MG63 (cell line): ENCODE measurements at places on chromosomes 12 and 14. TPM values are rescaled to one million over a fixed set of nuclear protein-coding genes. Genes with fewer than 3 reads are reported as not detected.
A peak's percentile ranks its signal among the peaks of the same experiment; 100 is the strongest.

DNA sequence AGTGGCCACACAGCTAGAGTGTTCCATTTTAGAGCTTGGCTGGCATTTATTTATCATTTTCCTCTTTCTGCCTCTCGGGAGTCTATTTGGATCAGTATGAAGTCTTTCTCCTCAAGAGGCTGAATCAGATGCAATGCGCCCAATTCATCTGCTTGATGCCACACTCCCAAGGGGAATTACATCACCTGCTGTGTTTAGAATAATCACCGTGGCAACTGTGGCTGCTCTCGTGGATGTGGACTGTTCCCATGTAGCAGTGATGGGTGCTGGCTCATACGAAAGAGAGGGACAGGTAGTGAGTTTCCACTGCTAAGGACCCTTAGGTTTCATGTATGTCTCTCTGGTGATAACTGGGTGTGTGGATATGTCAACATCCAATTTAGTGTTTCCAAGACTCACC is 70.7 kb downstream of the SRRM4 start:
- DNase-seq, result no peak

DNA sequence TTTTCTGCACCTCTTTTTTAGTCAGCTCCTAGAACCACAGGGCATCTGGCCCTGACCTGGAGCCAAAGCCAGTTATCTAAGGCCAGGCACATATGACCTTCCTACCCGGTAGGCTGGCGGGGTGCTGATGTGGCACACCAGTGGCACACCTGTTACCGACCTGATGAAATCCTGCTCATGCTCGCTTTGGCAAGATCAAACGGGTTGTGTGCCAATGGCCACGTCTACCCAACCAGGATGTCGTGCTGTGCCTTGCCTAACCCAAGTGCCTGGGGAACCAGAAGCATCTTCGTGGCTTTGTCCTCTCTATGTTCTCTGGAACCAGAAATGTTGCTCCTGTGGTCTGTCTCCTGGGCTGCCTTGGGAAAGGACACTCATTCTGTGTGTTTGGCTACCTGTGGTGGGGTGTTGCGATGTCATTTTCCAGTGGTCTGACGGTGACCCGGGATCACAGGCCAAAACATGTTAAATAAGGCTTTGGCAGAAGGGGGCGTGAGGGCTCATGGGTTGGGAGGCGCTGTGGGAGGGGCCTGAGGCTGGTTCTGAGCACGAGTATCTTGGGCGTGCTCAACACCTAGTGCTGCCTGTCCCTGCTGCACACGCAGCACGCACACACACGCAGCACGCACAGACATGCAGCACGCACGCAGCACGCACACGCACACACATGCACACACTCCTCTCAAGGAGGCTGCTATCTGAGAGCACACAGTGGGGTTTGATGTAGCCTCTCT is 27.9 kb downstream of the CCNK start:
- no peak for DNase-seq

- DNase-seq, result peak; percentile 19
These were observed 41.8 kb upstream of the HIF1A start for GRCh38 chr14:61653507-61653906.

DNA sequence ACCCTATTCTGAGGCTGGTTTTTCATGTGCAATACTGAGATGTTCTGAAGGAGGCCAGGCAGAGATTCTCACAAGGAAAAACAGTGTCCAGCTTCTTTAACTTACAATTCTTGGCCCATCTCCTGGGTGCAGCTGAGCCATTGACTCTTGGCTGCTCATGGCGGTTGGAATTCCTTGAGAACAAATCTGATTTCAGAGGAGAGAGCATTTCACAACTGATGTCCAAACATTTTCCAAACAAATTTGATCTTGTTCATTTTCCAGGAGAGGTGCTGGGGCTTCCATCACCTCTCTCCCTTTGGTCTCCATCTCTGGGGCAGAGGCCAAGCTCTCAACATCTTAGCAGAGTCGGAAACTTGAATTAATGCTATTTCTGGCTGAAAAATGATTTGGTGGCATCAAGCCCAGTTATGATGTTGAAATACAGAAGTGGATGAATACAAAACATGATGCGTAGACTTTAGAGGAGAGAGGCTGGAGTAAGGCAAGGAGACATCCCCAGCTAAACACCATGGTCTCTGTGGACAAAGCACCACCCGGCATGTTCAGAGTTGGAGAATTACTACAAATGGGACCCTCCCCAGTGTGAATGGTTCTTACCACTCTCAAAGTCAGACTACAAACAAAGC is 593.0 kb downstream of the VRK1 start:
- peak; percentile 3 for DNase-seq

GRCh38 chr12:26109343-26109881 is 15.4 kb downstream of the BHLHE41 start:
- DNase-seq, result no peak

- no peak for DNase-seq
These were observed 24.7 kb upstream of the DYNC1H1 start for GRCh38 chr14:101939646-101940170.

GRCh38 chr14:78292003-78292402 is 121.8 kb downstream of the NRXN3 start:
- DNase-seq, result no peak

- no peak for DNase-seq
These were observed 1.4 kb downstream of the LIN7A start for GRCh38 chr12:80936353-80936641.

GRCh38 chr12:57475271-57476161 is 4.2 kb downstream of the ARHGAP9 start:
- no peak for DNase-seq

GRCh38 chr12:126608607-126609175 is 1543.5 kb downstream of the AACS start:
- no peak for DNase-seq

DNA sequence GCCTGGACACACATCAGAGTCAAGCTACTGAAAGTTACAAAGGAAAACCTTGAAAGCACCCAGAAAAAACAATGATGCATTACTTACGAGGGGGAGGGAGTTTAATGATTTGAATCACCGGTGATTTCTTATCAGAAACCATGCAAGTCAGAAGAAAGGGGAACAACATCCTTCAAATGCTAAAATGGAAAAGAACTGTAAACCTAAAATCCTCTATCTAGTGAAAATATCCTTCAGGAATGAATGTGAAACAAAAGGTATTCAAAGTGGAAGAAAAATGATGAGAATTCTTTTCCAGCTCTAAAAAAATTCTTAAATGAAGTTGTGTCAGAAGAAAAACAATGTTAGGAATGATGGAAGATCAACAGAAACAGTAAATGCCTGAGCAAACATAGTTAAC is 16.8 kb downstream of the SCAF11 start:
- no peak for DNase-seq

DNA sequence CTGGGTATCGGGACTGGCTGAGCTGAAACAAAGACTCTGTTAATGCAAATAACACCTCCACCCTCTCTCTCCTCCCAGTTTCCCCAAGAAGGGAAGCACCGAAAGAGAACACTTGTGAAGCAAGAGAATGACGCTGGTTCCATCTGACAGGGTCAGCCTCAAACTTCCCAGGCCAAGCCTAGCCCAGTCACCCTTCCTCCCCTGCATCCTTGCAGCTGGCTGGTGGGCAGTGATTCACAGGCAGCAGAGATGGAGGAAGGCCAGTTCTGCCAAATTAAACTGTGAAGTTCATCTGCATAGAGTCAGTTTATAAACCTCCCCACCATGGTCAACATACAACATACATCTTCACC is 2.8 kb downstream of the LRRC74A start:
- DNase-seq, result no peak

- no peak for DNase-seq
These were observed 44.4 kb downstream of the EVL start for GRCh38 chr14:100109594-100109955.

DNA sequence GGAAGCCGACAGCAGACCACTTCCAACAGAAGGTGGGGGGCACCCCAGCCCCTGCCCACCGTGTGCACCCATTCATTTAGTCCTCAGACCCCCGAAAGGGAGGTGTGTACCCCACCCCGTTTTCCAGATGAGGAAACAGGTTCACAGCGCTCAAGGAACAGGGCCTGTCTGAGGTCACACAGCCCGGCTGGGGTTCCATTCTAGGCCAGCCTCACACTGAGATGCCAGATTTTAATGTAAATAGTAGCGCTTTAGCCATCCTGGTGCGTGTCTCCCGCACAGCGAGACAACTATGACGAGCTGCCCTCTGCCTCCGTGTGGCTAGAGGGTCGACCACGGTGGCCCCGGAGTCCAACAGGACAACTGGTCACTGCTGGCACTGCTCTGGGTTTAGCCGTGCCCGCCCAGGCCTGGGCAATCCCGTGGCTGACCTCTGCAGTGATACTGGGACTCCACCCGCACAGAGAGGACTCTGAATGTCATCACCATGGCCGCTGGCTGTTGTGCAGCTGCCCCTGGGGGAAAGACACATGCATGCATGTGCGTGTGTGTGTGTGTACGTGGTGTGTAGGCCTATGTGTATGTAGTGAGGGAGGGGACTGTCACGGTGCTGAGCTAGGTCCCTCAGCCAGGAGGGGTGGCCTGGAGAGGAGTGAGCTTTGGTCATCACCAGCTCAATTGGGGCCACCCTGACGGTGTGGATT is 31.6 kb downstream of the BEGAIN start:
- DNase-seq, result no peak

DNA sequence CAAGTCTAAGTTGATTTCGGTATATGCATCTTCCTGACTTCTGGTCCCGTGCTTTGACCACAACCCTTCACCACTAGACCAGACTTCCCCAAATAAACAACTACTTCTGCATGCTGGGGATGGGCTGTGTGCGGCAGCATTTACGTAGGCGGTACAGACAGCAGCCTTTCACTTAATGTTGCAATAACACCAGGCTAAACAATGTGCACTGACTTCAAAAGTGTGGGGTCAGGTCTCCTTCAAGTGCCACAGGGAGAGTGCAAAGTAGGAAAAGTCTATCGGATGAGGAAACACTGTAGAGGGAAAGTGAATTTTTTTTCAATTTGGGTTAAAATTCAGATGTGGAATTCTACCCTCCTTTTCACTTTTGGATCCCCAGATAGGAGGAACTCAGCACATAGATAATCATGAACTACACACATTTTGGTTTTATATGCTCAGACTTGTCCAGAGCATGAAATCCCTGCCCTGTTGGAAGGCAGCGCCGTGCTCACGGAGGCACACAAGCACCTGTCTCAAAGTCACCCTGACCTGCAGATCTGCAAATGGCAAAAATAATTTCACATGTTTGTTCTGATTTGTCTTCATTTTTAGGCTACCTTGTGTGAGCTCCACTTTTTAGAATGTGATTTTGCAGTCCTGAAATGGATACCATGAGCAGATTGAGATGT is 3.6 kb upstream of the FOS start:
- no peak for DNase-seq

DNA sequence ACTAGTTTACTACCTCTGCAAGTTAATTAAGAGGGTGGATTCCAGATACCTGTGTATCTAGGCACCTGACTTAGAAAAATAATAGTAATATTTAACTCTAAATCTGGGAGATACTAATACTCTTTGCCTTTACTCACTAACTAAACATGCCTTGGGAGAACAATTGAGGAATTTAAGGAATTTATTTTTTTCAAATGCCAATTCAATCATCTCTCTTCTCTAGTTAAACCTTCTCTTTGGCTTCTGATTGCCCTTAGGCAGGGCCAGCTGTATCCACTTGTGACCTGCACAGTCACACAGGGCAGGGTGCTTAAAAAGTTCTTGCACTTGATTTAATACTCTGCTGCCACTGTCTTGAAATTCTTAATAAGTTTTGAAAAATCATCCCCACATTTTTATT is 142.4 kb downstream of the PLCZ1 start:
- DNase-seq, result peak; percentile 9

SLCO1A2 gene
- total RNA-seq, result not detected in 2 replicates

CCDC177 gene
- total RNA-seq, result not detected in 2 replicates

RNF212B gene
- not detected in 2 replicates for total RNA-seq

CISTR gene
- total RNA-seq, result not detected in 2 replicates

SNX6 gene
- total RNA-seq, result 44.5 and 80.6 TPM in 2 replicates

OTOGL gene
- 0.32 TPM in 1 of 2 replicates, not detected in the other for total RNA-seq

KIF21A gene
- 11.1 and 11.8 TPM in 2 replicates for total RNA-seq

CIROP gene
- total RNA-seq, result not detected in 2 replicates

ARID2 gene
- 8.8 and 10.5 TPM in 2 replicates for total RNA-seq

TAS2R31 gene
- 1.8 TPM in 1 of 2 replicates, not detected in the other for total RNA-seq

SLC6A12 gene
- not detected in 2 replicates for total RNA-seq

ALG10B gene
- 1.3 and 1.8 TPM in 2 replicates for total RNA-seq

HEATR5A gene
- 10.8 and 10.9 TPM in 2 replicates for total RNA-seq

TPCN1 gene
- 3.9 and 5.4 TPM in 2 replicates for total RNA-seq
